Stimulated activated CD4-positive, alpha-beta T cell treated with anti-CD3 and anti-CD28 coated beads, TNF-alpha, amount 100 ng/mL, for 24 hours (primary cell): ENCODE measurements at places on chromosomes 5 and 9.

GRCh38 chr9:87290241-87291052 is 207.2 kb upstream of the DAPK1 start:
- DNase-seq, result no peak

GRCh38 chr9:123257276-123257675 is 11.1 kb downstream of the STRBP start:
- no peak for DNase-seq

DNA sequence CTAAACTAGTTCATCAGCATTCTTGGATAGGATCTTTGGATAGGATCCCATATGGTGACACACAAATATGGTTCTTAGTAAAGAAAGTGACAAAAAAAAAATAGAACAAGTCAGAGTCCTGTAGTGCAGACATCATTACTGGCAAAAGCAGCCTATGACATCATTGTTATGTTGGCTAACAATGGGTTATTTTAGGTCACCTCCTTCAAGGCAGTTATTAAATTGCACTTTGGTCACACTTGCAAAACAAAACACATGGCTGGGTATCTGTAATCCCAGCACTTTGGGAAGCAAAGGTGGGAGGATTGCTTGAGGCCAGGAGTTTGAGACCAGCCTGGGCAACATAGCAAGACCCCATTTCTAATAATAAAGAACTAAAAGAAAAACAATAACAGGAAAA is 185.9 kb downstream of the KIAA0825 start:
- DNase-seq, result no peak

DNA sequence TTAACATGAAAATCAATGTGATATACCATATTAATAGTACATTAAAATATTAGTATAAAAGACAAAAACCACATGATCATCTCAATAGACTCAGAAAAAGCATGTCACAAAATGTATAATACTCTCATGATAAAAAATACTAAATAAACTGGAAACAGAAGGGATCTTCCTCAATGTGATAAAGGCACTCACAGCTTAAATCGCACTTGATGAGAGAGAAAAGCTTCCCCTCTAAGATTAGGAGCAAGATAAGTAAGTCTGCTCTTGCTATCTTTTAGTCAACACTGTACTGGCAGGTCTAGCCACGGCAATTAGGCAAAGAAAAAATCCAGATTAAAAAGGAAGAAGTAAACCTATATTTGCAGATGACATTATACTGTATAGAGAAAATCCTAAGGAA is 21.8 kb upstream of the MSH3 start:
- DNase-seq, result no peak

DNA sequence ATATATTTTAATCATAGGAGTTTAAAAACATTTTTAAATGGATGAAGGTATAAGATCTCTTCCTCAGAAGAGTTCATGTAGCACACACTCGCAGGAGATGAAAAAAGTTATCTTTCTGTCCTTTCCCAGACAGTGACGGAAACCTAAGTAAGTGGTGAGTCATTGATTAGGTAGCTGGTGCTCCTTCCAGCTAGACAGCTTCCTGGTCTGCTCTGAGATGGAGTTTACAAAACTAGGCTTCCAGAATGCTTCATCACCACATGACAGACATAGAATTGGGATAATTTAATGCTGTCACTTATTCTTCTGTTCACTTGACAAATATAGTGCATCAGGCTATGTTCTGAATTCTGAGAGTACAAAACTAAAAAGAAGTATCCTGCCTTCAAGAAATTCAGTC is 2393.0 kb upstream of the C9orf72 start:
- no peak for DNase-seq
